ENCODE measurements at places on chromosomes 11 and 22.

DNA sequence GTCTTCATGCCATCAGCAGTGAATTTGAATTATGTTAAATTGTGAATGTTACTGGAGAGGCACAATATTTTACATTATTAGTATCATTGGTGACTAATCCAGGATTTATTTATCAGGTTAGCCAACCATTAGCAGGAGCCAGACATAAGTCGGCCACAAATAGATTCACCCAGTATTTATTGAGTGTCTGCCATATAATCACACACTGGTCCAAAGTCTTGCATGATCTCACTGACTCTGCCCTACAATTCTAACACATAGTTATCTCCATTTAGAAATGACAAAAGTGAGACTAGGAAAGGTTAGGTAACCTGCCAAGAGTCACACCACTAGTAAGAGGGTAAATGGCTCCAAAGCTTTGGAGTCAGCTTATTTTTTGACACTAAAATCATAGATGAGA lies 179.6 kb downstream of the BLID start:
- DNase-seq = no peak

DNA sequence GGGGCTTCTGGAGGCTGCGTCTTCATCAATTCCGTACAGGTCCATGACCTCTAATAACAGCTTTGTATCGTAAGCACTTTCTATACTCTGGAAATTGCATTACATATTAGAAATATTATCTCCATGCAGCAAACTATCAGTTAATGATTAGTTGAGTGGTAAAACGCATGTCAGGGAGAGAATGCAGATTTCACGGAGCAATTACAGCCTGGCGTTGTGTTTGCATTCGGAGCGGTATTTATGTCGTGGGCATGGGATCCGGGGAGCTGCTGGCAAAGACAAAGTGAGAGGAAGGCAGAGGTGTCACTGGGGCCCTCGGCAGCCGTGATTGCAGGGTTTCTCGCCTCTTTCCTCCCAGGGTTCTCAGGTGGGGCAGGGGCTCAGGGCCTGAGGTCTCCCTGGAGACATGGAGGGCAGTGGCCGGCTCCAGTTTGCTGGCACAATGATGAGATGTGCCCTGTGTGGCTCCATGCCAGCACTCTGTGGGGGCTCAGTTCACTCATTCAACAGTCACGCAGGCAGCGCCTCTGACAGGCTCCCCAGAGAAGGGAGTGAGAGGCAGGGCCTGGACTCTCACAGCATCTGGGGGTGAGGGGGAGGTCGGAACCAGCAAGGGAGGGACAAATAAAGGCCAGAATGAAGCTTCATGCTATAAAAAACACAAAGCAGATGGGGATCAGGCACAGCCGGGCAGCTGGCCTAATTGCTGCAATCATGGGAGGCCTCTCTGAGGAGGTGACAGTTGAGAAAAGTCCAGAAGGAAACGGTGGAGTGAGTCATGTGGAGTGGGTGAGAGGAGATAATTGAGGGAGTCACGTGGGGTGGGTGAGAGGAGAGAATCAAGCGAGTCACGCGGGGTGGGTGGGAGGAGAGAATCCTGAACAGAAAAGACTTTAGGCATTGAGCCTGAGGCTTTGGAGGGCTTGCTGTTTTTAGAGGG lies 1002.7 kb downstream of the BRD1 start:
- DNase-seq = no peak

DNA sequence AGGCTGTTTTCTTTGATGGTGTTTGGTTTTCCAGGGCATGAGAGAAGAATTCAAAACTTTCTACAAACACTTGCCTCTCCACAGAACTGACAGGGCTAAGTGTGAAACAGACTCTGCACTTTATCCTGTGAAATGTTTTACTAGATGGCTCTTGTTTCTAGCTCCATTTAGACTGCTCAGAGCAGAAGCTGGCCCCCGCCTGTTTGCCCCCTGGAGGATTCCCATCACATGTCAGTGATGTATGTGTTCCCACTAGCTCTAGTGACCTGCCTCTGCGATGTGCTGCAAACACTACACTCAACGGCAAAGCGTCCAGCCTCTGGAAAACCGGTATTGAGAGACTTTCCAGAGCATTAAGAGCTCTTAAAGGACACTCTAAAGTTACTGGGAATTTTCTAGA lies 41.4 kb upstream of the PCF11 start:
- DNase-seq = no peak

DNA sequence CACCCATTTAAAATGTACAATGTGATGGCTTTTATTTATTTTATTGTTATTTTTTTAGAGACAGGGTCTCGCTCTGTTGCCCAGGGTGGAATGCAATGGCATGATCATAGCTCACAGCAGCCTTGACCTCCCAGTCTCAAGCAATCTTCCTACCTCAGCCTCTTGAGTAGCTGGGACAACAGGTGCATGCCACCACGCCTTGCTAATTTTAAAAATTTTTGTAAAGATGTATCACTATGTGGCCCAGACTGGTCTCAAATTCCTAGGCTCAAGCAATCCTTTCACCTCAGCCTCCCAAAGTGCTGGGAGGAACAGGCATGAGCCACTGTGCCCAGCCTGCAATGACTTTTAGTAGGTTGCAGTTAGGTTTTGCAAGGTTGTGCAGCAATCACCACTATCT lies 14.3 kb downstream of the CLDN5 start:
- no peak for DNase-seq

GRCh38 chr11:114133548-114134329 lies 74.2 kb downstream of the ZBTB16 start:
- DNase-seq = no peak

GRCh38 chr22:36961626-36962025 lies 48.2 kb downstream of the CSF2RB start:
- DNase-seq = no peak

DNA sequence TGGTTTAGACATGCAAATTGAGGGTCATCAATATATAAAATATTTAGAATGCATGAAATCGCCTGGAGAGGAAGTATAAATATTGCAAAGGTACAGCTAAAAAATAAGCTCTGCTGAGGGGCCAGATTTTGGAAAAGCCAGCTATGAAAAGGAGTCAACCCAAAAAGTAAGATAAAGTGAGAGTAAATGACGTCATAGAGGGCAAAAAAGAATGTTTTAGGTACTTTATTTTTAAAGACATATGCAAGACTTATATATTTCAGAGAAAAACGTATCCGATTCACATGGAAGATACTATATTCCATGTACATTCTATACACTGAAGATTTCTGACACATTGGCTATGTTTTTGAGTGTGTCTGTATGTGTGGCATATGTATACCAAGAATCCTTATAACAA lies 13.6 kb downstream of the GRM5 start:
- DNase-seq = no peak
